ENCODE measurements at places on chromosomes 4 and X.

GRCh38 chr4:88449290-88449689 lies 7.6 kb upstream of the HERC5 start:
- DNase-seq, result no peak

DNA sequence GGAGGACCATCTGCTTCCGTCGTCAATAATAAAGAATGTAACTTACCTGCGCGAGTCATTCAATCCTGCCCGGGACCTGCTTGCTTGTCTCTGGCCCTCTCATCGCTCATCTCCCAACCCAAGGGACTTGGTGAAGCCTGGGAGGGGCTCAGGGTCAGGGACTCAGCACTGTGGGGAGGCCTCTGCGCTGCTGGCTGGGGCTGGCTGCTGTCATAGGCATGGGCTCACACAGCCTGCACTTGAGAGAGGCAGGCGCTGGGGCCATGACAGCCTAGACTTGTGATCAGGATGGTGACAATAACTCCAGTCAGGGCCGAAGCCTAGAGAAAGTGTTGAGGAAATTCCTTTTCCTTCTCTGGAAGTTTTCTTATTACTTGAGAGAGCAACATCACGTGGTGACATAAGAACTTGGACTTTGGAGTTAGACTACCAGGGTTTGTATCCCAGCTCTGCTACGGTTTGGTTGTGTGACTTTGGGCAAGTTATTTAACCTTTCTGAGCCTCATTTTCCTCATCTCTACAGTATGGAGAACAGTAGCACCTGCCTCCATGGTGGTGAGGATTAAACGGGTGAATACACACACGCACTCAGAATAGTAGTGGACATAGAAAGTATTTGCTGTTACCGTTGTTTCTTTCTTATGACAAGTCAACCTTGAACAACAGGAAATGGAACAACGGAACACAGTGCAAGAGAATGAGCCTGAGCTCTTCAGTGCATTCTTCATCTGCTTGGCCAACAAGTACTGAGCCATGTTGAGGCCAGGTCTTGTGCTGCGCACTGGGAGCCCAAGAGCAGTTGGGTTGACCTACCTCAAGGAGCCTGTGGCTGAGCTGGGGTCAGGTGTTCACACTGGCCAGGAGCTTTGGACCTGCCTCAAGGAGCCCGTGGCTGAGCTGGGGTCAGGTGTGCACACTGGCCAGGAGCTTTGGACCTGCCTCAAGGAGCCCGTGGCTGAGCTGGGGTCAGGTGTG lies 60.5 kb downstream of the TBC1D14 start:
- no peak for DNase-seq

DNA sequence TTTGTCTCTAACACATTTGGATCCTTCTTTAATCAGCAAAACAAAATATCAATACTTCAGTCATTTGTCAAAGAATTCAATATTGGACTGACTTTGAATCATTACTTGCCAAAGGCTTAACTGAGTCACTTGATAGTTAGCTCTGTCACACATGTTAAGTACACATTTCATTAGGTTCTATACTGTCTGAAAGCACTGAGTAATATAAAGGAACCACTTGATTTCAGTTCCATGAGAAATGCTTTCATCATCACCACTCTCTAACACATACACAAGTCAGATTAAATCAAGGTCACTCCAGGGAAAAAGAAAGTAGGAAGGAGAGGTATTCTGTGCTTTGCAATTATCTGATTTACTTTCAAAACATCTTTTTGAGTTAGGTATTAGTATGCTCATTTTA lies 1233.1 kb downstream of the C4orf33 start:
- DNase-seq, result no peak

DNA sequence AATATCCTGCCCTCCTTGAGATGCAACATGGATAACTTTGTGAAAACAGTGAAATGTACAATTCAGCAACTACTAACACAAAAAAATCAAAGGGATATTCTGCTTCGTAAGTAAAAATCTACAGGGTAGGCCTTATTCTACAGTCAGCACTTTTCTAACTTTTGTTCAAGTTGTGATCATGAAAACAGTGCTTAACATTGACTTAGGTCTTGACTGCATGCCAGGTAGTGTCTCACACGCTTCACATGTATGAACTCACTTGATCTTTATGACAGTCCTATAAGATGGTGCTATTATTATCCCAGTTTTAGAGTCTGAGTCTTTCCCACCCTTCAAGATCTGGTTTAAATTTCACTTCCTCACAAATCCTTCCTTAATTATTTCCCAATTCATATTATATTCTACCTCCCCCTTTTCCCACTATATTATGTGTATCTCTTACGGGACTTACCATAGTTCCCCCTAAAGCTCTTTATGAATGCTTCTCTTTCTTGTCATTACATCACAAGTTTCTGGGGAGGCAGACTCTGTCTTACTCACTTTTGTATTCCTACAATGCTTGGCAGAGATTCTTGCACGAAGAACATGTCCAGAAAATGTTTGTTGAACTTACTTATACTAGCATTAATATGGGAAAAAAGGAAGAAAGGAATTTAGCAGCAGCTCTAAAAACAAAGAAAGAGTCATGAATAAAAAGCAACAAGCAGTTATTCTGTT lies 179.8 kb downstream of the SCFD2 start:
- DNase-seq, result no peak

DNA sequence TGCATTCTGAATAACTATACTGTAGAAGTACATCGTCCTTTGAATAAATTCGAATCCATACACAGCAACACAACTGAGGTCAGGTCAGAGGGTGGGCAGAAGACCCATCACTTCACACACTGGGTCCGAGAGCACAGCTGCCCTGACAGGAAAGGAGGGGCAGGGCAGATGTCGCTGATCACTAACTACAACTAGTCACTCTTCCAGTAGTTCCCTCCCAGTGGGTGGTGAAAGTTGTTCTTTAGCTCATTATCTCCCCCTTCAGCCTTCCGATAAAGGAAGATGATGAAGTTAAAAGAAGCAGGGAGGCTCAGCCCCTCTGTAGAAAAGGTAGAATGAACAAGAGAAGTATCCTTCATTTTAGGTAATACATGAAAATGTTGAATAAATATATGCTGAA lies 278.9 kb downstream of the INPP4B start:
- DNase-seq, result peak; percentile 14

GRCh38 chr4:181599134-181599533 lies 644.1 kb upstream of the TENM3 start:
- DNase-seq, result no peak

- DNase-seq, result no peak
Observed at GRCh38 chr4:149555799-149556198, 259.8 kb downstream of the IQCM start.

- DNase-seq, result no peak
Observed at GRCh38 chr4:159027535-159027934, 75.3 kb upstream of the RAPGEF2 start.

GRCh38 chrX:138775517-138775916 lies 64.0 kb upstream of the FGF13 start:
- no peak for DNase-seq

DNA sequence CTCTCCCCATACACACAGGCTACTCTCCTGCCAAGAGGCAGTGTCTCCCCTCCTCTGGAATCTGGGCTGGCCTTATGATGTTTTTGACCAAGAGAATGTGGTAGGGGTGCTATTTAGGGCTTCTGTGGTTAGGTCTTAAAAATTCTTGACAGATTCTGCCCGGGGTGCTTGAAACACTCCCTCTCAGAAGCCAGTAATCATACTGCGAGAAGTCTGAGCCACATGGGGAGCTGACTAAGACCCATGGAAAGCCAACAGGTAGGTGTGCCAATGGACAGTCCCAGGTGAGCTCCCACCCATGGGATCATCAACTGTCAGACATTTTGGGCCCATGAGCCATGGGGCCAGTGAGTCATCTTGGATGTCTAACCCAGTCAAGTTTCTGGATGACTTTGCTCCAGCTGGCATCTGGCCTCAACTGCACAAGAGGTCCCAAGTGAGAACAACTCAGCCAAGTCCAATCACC lies 315.7 kb downstream of the FBXW7 start:
- DNase-seq, result no peak

DNA sequence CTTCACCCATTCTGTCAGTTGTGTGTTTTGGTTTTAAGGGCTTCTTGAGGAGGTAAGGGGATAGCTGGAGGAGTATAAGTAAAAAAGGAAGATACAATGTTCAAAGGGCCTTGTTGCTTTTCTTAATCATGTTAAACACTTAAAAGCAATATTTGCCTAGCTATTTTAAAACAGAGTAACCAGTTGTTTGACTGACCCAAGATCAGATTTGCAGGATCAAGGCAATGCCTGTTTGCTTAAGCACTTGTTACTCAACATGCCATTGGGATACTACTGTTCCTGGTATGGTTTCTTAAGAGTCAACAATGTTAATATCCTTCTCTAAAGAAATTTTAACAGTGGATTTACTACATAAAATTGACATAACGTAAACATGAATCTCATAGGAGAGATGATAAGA lies 2.6 kb downstream of the DCLK2 start:
- DNase-seq, result no peak

- DNase-seq, result no peak
Observed at GRCh38 chrX:107971636-107972035, 10.5 kb downstream of the TEX13B start.

DNA sequence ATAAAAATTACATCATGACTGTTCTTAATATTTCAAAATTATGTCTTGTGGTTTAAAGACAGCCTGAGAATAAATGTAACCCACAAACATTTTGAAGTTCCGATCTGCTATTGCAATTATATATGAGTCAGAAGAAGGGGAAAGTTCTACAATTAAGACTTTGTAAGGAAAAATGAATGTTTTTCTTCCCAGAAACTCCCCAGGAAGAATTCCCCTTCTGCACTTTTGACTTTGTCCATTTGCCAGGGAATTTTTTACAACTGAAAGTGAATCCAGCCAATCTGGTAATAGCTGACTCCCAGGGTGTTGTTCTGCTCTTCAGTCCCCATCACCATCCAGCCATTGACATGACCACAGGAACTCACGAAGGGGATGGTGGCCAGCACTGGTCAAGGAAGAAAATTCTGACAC lies 61.6 kb upstream of the NOCT start:
- no peak for DNase-seq

DNA sequence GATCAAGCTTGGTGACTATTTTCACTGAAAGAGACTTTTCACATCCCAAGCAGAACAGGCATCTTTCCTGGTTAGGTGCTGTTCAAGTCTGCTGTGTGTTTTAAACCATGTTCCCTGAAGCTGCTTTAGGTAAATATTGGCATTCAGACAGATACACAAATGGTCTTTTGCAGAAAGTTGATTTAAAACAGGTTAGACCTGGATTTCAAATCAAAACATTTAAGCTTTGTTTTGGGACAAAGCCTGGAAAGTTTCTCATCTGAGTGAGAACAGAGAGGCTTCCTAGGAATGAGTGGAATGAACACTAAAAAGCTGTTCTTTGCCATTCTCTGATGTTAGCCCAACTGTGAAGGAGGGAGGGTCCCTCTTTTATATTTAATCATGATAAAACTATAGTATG lies 10.1 kb downstream of the ANXA3 start:
- no peak for DNase-seq

GRCh38 chr4:184237612-184238011 lies 19.9 kb upstream of the ENPP6 start:
- no peak for DNase-seq

Data from WTC11 (cell line).